Putamen (tissue), 1 donor: ENCODE measurements at places on chromosomes 2 and 18.
A peak's percentile ranks its signal among the peaks of the same experiment; 100 is the strongest.

DNA sequence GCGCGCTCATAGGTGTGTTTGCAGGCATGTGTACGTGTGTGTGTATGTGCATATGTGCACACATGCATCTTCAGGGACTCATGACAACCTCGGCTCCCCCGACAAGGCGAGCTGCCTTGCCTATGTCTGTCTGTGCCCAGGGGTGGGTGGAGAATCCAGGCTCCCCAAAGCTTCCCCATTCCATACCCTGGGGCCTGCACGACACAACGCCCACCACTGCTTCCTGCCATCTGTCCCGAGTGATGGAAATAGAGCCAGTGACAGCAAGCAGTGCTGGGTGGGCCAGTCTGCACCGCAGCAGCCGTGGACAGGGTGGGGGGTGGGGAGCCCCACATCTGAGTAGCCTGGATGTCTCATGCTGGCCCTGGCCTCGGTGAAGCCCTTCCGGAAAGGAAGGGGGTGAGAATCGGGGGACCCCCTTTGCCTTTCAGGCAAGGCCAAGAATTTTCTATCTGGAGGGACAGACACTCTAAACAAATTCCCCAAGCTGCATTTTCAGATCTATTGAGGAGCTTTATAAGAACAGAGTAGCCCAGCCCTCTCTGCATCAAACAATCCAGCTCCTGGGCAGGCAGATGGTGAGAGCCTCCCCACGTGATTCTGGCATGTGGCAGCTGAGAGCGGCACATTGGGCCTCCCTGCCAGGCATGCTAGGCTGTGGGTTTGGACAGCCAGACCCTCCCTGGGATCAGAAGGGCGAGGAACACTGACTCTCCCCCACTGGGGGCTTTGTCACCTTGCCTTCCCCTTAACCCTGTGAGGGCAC is 4.9 kb downstream of the KCNIP3 start:
- no peak for DNase-seq

DNA sequence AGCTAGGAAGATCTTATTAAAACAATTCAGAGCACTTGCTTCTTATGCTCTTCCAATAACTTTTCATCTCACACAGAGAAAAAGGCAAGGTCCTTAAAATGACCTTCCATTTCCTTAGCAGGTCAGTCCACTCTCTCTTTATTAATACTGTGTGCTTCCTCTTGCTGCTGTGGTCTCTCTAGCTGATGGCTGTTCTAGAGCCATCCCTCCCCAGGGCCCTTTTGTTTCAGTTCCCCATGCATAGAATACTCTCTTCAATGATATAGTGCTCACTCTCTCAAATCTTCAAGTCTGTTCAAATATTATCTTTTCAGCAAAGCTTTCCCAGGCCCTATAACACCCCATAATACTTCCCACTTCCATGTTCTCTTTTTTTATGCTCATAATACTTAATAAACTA is 469.3 kb downstream of the METTL4 start:
- no peak for DNase-seq

DNA sequence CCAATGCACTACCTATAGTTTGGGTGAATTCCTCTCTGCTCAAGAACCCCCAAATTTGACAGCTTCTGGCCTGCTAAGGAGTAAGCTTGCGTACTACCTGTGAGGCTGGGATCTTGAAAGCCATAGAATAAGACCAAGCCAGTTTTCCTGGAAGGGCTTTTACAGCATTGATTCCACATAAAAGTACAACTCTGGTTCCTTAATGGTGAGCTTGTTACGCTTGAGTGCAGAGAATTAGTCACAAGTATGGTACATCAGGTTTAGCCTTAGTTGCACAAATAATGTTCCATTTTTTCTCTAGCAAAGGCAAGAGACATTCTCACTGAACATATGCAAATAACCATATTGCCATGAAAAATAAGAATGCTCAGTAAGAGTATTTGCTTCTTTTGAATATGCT is 39.1 kb upstream of the STK39 start:
- DNase-seq, result no peak

DNA sequence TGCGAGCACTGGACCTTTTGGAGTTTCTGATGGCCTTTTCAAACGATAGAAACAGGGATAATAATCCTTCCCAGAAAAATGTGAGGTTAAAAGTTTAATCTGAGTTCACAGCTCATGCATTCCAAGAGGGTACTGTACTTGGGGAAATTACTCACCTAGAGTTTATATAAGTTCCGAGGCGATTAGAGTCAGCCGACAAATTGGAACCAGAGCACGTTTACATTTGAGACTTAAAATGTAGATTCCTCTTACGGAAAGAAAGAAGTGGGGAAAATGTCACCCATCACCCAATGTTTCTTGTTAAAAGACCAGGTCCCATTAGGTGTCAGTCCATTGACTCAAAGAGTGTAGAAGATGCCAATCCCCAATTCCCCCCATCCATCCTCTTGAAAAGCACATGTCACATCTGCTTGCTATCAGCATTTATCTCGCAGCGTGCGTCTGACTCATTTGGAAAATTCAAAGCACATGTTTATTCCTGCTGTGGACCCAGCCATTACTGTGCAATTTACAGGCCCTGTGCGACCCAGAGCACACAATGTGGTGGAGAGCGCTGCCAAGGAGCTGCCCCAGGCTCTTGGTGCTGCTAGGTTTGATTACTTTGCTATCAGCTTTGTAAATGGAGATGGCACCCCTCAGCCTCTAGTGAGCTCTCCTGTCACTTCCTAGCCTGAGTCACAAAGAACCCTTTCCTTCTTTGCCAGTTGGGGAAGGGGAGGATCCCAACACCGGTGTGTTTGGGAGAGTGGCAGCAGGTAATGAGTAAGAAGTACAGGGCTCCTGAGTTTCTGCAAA is 104.8 kb downstream of the COLEC12 start:
- DNase-seq, result no peak

DNA sequence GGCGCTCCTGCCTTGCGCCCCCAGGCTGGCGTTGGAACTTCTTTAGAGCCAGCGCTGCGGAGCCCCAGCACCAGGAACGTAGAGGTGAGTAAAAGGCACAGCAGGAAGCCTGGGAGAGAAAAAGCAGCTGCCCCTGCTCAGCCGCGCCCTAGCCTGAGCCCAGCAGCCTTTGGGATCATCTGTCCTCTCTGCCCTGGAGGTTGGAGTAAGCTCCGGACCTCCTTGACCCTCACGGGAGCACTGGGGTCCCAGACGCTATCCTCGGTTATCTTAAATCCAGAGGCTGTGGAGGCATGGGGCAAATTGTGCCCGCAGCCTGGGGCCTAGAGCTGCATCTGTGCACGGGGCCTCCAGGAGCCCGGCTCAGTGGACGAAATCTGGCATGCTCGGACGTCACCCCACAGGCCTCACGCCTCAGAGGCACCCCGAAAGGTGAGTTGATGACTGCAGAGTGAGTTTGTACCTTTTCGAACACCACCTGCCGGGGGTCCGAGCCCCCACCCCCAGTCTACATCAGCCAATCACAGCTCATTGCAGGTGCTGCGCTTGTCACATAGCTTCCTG is 1.6 kb upstream of the SLC66A2 start:
- DNase-seq, result no peak

- peak; percentile 83 for DNase-seq
Measured at GRCh38 chr2:158753641-158754611, 41.2 kb upstream of the DAPL1 start.

DNA sequence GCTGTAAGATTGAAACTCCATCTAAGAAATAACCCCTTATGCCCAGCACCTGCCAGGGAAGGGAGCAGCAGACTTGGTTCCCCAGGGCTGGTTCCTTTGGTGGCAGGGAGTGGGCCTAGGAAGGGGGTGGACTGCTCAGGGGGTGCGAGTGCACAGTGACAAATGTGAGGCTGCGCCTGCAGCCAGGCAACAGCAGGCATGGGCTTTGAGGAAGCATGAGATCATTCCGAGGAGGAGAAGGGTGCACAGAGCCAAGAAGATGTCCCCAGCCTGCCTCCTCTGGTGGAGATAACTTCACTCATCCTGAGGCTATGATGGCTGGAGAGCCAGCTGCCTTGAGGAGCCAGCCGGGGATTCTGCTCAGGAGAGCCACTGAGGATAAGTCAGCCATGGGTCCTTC is 158.0 kb downstream of the CAPN13 start:
- DNase-seq, result no peak

- no peak for DNase-seq
Measured at GRCh38 chr2:211957799-211958198, 580.8 kb downstream of the ERBB4 start.

DNA sequence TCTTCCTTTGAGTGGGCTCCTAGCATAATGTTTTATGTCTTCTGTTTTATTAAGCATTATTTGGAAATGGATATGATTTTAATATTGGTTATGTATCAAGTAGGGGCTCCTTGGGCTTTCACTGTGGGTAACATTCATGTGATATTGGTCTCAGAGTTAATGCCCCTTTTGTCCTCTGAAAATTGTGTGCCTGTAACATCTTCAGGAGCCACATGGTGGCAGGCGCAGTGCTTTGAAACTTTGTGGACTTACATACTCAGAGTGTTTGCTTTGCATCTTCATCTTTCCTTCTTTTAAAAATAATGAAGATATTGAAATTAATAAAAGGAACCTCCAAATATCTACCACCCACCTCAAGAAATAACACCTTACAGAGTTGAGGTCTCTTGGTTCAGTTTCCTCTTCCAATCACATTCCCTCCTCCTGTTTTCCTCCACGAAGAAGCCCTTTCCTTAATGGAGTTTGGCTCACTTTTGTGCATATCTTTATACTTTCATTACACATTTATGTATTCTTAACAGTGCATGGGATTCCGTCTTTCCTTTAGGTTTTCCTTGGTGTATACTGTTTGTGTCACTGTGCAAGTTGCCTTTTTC is 73.5 kb downstream of the LIMS1 start:
- DNase-seq, result peak; percentile 42

DNA sequence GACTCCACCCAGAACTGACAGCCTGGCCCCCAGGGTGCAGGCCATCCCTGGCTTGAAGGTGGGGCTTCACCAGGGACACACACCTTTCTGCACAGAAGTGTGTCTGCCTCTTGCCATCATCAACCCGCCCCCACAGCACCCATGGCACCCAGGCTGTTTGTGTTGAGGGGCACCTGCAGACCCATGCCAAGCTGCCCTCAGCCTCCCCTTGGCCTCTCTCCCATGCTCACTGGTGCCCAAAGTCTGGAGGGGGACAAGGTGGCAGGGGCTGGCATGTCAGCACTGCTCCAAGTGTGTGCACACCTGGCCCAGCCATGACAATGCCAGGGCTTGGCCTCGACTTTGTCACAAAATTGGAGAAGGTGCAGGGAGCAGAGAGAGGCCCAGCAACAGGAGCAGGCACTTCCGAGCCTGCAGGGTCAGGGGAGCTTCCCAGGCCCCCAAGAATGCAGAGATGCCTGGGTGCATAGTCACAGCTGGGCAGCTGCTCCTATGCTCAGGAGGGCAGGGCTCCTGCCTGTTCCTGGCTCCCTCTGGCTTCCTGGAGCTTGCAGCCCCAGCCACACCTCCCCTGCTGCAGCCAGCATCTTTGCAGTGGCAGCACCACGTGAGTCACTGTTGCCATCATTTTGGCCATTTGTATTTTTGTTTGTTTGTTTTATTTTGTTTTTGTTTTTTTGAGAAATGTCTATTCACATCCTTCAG is 280.6 kb upstream of the UBE2E3 start:
- DNase-seq, result no peak

GRCh38 chr2:182436252-182436651 is 9.4 kb upstream of the PDE1A start:
- DNase-seq, result no peak

DNA sequence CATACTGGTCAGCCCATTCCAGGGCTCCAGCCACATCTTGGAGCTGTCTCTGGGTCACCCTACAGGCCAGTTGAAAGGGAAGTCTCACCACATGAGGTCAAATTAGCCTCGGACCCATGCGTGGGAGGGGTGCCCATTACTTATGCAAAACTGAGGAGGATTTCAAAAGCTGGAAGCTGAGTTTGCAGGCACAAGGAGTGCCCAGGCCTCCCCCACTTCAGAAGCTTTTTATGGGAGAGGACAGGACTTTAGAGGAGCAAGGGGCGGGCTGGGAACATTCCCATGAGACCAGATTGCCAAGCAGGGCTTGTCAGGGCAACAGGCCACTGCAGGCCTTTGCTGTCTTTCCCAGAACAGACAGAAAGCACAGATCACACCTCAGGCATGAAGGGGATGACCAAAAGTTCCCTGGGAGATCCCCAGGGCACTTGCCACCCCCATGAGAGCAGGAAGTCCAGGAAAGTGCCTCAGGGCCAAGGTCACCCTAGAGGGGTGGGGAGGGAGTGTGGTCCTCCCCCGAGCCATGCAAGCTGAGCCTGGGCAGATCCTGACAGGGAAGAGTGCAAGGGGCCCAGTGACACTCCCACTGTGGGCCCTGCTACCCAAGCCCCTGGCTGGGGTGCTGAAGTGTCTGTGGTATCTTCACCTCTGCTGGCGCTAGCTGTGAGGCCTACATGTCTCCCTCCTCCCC is 267.7 kb downstream of the BCL11A start:
- DNase-seq, result no peak

GRCh38 chr2:83112858-83113257 is 1346.2 kb downstream of the SUCLG1 start:
- no peak for DNase-seq

DNA sequence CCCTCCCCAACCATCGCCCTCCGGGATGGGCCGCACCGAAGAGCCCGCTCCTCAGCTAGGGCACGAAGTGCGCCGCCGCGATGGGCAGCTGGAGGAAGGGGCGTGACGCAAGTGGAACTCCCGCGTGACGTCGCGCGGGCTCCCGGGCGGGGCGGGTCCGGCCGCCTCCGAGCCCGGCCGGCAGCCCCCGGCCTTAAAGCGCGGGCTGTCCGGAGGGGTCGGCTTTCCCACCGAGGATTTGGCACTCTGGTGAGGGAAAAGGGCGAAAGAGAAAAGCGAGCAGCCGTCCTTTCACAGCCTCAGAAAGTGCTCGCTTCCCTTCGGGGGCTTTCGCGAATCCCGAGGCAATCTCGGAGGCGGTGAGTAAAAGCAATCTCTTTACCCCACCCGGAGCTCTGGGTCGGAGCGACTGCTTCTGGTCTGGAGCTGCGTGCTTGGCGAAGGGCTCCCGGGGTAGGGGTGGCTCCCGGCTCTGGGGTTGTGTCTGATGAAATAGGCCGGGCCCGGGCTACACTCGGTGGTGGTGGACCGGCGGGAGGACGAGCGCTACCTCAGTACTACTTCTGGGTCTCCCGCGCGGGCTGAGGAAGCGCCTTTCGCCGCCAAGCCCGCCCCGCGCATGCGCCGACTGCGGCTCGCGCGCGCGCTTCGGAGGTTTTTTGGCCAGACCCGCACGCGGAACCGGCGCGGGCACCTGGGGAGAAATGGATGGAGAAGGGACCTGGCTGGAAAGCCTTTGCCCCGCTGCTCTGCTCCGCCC is at the start of gene RBBP8:
Gene RBBP8, plus strand, starts transcription at position 123 of the 760 bp plus-strand sequence. CDS start 3,524 bp downstream, outside the sequence.
- peak; percentile 83 for DNase-seq

GRCh38 chr2:138060301-138060635 is 96.0 kb downstream of the HNMT start:
- DNase-seq, result no peak

- DNase-seq, result no peak
Measured at GRCh38 chr2:63078852-63079606, 28.4 kb downstream of the OTX1 start.

GRCh38 chr2:15427987-15428386 is 133.1 kb downstream of the NBAS start:
- DNase-seq, result no peak

- no peak for DNase-seq
Measured at GRCh38 chr2:105802587-105802986, 57.9 kb downstream of the NCK2 start.

GRCh38 chr2:230924092-230924469 is 961 bp downstream of the GPR55 start:
- DNase-seq, result no peak

- DNase-seq, result no peak
Measured at GRCh38 chr2:106032676-106033075, 161.4 kb downstream of the UXS1 start.

GRCh38 chr2:105455488-105456003 is 56.7 kb upstream of the FHL2 start:
- peak; percentile 3 for DNase-seq
